ENCODE measurements at places on chromosomes 5 and 9.

DNA sequence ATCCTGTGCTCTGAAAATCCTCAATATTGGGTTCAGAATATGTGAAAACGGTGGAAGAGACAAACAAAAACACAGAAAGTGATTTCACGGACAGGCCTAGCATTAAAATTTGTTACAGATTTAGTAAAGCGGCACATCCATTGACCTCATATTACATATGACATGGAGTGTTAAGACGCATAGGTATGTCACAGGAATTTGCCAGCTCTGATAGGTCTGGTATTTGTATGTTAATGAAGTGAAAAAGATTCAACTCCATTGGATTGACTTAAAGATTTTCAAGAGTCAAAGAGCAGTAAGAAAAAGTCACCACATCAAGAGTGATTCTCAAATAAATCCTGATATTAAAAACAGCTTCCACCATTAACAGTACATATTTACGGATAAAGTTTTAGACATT lies 396.5 kb upstream of the SEMA6A start:
- DNase-seq, result no peak

DNA sequence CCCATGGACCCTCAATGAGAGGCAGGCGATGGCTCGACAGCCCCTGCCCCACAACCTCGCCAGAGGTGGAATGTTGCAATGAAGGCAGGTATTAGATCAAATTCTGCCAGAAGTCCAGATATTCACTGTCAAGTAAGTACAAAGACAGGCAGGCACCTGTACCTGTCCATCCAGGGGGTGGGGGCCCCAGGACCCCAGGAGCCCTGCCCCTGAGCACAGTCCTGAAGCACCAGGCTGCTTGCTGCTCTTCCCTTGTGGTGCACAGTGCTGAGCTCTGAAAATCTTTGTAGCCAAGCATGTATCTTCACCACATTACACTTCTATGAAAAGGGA lies 26.2 kb upstream of the HMCN2 start:
- DNase-seq, result no peak

GRCh38 chr5:107294211-107294550 lies 376.6 kb downstream of the EFNA5 start:
- DNase-seq, result no peak

DNA sequence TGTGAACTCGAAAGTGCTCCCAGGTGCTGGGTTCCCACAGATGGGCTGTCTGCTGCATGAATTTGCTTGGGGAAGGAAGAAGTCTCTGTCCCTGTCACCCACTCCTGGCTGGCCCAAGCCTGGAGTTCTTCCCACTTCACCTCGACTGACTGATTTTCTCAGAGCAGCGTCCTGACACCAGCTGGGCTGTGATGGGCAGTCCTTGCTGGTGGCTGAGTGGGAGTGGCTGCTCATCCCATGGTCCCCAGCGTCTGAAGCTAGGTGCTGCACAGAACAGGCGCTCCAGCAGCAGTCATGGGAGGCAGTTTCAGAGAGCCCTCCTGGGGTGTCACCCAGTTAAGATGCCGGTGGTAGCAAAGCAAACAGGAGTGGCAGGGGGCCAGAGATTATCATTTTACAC lies 10.1 kb upstream of the NEURL1B start:
- no peak for DNase-seq

GRCh38 chr5:83701886-83702285 lies 18.8 kb downstream of the HAPLN1 start:
- no peak for DNase-seq

DNA sequence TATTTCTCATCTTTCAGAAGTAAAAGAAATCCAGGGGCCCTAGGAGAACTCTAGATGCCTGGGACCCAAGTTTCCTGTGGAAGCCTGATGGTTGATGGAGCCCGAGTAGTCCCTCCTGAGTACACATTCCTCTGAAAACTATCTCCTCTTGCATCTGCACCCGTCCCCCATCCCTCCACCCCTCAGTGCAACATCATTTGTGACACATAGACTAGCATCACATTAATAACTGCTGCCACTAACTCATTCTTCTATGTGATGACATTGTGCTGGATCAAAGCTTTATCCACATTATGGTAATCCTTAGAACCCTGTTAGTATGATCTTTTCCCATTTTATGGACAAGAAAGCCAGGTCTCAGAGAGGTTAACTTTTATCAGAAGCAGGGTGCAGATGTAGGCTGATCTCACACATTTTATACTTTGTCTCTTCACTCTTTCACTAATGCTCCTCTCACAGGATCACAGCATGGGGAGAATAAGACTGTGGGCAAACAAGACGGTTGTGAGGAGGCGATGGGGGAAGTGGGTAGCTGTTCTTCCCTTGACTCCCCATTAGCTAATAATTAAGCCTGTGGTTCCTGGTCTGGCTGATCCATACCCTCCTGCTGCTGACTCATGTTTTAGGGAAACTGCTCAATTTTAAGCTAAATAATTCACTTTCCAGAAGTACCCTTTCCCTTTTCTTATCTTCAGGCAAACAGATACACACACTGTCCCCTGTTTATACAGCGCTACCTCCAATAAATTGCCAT lies 3.9 kb upstream of the HK3 start:
- DNase-seq, result no peak

Measured in activated T-helper 1 cell treated with Interleukin-2 at 50 U/mL for 16 hours (primary cell).